Stimulated activated CD4-positive, alpha-beta T cell treated with anti-CD3 and anti-CD28 coated beads, Interleukin-12 subunit alpha, Interleukin-12 subunit beta, amount 100 ng/mL, for 48 hours (primary cell): ENCODE measurements at places on chromosomes 1 and 21.

- DNase-seq = no peak
Measured at GRCh38 chr1:155294520-155295182, 6.6 kb downstream of the PKLR start.

DNA sequence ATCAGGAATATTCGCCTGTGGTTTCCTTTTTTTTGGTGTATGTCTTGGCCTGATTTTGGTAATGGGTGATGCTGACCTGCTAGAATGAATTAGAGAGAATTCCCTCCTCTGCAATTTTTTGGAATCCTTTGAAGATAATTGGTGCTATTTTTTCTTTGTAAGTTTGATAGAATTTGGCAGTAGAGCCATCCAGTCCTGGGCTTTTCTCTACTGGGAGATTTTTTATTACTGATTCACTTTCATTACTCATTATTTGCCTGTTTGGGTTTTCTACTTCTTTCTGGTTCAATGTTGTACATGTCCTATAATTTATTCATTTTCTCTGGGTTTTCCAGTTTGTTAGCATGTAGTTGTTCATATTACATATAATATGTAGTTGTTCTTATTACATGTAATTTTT, 48.7 kb downstream of the NTMT2 start:
- no peak for DNase-seq

DNA sequence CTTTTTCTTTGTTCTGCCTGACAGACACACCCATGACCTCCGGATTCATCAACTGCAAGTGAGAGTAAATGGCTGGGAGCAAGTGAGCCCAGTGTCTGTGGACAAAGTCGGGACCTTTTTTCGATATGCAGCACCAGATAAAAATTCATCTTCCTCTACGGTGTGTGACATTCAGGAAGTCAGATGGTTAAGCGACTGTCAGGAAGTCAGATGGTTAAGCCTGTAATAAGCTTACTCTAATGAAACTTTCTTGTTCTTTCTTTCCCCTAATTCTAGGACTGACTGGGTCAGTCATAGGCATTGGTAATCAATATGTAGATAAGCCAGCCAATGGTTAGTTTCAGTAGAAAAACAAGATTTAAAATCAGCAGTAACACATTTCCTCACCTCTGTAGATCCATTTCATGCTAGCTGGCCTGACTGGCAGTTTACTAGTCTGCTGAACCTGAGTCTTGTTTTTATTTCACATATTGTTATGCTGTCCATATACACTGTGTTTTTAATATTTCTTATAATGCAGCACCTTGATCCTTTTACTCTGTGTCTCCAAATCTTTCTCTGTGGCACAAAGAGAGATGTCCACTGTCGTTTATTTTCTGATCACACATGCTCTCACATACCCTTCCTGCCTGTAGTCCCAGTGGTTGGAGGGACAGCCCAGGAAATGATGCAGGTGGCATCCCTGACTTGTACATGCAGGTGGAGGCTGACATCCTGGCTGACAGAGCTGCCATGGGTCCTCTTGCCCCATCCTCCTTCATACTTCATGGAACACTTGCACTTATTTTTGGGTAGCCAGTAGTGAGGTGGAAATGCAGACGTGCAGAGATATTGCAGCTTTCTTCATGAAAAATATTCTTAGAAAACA, 115.8 kb downstream of the VPS13D start:
- DNase-seq = no peak

GRCh38 chr1:115237023-115237422, 101.0 kb downstream of the NGF start:
- no peak for DNase-seq

DNA sequence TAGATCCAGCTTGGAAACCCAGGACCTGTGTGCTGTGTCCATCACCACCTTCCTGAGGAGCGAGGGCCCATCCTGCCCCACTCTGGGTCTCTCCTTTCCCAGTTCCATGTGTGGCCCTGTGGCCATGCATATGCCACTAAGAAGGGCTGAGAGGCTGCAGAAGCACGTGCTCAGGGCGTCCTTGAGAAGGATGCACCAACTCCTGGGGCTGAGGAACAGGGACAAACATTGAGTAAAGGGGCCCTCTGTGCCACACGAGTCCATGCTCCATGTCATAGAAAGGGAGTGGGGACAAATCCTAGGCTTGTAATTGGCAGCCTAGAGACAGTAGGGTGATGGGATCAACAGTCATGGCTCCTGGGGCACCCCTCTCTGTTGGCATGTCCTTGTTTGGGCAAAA, 8.4 kb downstream of the ETV3L start:
- no peak for DNase-seq

GRCh38 chr21:31566611-31567010, 92.9 kb upstream of the SOD1 start:
- no peak for DNase-seq

DNA sequence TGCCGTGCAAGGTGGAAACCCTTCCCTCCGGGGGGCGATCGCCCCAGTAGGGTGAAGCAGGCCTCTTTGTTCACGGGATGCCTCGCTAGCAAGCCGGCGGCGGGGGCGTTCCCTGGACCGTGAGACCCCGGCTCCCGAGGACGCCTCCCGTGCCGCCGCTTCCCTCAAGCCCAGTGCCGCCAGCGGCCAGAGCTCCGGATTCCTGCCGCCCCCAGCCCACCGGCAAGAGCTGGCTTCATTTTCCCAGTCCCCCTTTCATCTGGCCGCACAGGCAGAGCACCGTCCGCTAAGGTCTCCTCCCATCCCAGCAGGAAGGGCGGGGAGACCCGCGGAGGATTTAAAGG, 16.3 kb downstream of the IER5 start:
- DNase-seq = no peak

DNA sequence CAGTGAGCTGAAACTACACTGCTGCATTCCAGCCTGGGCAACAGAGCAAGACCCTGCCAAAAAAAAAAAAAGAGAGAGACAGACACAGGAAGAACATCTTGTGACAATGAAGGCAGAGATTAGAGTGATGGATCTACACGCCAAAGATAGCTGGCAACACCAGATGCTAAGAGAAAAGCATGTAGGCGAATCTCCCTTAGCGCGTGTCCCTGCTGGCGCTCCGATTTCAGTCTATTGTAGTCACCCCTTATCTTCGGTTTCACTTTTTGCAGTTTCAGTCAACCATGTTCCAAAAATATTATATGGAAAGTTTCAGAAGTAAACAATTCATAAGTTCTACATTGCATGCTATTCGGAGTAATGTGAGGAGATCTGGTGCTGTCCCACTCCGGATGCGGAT, 11.6 kb upstream of the BRDT start:
- DNase-seq = no peak

- no peak for DNase-seq
Measured at GRCh38 chr1:42037586-42037985, 115.6 kb upstream of the GUCA2B start.

GRCh38 chr1:245825128-245825901, 670.5 kb downstream of the KIF26B start:
- no peak for DNase-seq

GRCh38 chr1:157512036-157512969, 40.0 kb downstream of the FCRL5 start:
- DNase-seq = no peak

GRCh38 chr21:39730418-39731157, 14.4 kb upstream of the IGSF5 start:
- no peak for DNase-seq

DNA sequence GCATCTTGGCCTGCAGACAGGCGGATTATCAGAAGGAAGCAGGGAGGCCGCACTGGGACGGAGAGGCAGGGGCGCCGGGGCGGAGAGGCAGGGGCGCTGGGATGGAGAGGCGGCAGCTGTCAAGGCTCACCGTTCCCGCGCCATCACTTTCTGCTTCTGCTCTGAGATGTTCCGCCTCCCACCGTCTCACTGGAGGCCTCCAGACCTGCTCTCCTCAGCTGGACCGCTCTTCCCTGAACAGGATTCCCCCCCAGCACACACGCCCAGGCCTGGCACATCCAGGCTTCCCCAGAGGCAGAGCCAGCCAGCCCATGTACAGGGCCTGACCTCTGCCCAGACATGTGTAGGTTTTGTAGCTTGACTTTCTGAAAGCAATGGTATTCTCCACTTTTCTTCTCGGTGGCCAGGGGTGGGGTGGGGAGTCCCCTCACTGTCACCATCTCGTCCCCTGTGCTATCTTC, 84.1 kb downstream of the RIPK4 start:
- DNase-seq = no peak

- DNase-seq = no peak
Measured at GRCh38 chr1:44154049-44154448, 12.6 kb upstream of the KLF18 start.

DNA sequence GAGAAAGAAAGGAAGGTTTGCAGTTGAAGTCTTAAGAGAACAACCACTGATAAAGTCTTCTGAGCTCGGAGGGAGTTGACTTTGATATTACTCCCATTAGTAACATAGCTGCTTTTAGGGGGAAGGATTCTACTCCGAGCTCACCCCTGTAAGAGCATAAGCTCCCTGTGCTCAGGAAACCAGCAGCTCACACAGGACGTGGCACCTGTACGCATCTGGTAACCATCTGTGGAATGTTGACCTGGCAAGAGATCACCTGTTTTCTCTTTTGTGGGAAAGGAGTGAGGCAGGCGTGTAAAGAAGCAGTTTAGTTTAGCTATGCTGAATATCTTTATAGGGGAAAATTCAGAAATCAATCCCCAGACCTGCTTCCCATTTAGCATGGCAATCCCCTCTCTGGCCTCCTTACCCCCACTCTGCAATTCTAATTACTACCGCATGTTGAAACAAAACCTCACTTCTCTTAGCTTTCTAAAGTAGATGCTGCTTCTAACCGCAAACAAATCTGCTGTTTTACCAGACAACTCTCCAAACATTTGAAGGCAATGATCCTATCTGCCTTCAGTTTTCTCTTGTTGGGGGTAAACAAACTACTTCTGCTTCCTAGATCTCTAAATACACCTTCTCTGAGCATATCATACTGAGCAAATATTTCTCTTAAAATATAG, 121.8 kb upstream of the KCNK1 start:
- no peak for DNase-seq

DNA sequence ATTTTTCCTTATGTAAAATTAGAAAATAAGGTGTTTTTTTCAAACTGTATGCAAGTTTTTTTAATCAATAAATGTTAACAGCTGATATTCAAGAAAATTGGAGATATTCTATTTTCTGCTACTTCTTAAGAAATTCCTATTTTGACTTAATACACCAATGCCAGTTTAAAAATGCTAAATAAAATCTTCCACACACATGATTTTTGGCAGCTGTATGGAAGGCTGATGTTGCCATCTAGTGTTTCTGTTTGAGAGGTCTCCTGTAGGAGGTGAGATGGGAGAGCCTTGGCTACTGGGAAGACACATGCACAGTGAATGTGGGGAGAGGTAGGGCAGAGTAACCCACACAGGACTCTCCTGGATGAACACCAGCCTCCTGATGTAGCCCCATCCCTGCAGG, 29.2 kb upstream of the OR2B11 start:
- no peak for DNase-seq

GRCh38 chr1:182292193-182292741, 99.3 kb downstream of the GLUL start:
- no peak for DNase-seq

- DNase-seq = no peak
Measured at GRCh38 chr21:17848228-17848627, 29.1 kb upstream of the C21orf91 start.

- DNase-seq = no peak
Measured at GRCh38 chr1:2817784-2818564, 16.5 kb upstream of the TTC34 start.

GRCh38 chr1:90614872-90615271, 102.2 kb downstream of the BARHL2 start:
- DNase-seq = no peak
